ENCODE measurements at places on chromosomes 4 and X.

GRCh38 chrX:444305-444704, 57.6 kb upstream of the PPP2R3B start:
- DNase-seq: no peak

DNA sequence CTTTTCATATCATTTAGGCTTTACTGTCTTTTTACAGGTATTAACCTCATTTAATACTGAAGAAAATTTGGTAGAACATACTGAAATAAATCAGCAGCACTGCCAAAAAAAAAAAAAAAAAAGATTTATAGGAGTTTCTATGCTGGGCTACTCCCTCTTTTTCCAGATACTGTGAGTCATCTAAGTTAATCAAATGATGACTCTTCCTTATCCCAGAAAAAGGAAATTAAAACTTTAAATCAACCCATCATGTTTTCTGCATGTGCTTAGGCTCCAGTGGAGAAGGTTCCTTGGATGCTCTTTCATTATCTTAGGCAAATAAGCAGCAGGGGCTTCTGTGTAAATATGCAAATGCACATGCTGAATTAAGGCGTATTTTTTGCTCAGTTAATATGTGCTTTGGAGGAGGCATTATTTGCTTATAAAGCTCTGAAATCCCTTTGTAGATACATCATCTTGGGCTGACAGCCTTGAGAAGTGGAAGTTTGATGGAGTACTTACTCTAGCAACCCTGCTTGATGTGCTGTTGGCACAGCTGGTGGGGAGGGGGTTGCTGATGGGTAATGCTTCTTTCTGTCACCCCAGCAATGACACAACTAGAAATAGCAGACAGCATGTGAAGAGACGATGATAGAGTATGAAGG, 136.1 kb downstream of the C4orf33 start:
- no peak for DNase-seq

- DNase-seq: no peak
These were observed 127.4 kb upstream of the ANKRD50 start for GRCh38 chr4:124839786-124840390.

DNA sequence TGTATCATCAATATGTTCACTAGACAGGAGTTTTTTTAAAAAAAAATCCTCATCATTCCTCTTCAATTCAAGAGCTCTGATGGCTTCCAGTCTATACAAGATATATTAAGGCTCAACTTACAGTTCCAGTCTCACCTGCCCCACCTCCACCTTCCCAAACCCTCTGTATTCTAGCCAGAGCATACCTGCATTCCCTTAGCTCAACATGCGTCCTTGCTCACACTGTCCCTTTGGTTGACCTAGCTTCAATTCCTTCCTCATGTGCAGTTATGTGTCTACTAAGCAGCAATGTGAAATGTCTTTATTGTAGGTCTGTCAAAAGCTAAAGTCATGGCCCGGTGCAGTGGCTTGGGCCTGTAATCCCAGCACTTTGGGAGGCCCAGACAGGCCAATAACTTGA, 10.8 kb downstream of the DHX15 start:
- DNase-seq: no peak

GRCh38 chrX:137423241-137423640, 142.7 kb upstream of the ZIC3 start:
- no peak for DNase-seq

GRCh38 chr4:141912831-141913230, 276.4 kb downstream of the IL15 start:
- DNase-seq: no peak
